ENCODE measurements at places on chromosomes 3 and 15.

GRCh38 chr3:181955566-181955965 is 243.8 kb downstream of the SOX2 start:
- no peak for DNase-seq

- DNase-seq, result no peak
These were observed 36.0 kb upstream of the CBLB start for GRCh38 chr3:105904678-105905284.

DNA sequence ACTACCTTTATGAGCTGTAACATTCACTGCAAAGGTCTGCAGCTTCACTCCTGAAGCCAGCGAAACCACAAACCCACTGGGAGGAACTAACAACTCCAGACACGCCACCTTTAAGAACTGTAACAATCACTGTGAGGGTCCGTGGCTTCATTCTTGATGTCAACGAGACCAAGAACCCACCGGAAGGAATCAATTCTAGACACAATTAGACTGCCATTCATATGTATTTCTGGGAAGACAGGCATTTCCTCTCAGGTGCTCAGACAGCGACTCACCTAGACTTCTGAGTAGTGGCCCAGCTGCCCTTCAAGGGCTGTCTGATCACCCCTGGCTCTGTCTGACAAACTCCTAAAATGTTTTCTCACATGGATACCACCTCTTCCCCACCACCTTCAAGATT is 506.8 kb downstream of the PDCD6IP start:
- DNase-seq, result no peak

- no peak for DNase-seq
These were observed 43.6 kb upstream of the NMNAT3 start for GRCh38 chr3:139721370-139721769.

DNA sequence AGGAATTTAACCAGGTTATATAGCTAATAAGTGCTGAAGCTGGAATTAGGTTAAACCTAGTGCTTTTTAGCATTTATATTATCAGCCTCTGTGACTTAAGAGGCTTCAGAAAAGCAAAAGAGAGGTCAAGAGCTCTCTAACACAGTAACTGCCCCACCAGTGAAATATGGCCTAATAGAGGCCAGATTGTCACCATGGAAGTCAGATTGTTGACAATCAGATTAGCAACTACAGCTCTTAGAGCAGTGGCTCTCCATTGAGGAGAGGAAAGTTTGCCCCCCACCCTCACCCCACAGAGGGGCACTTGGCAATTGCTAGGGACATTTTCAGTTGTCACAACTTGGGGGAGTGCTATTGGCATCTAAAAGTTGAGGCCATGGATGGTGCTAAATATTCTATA is 23.3 kb upstream of the LMOD3 start:
- no peak for DNase-seq
